ENCODE measurements at places on chromosomes 5 and 9. TPM values are rescaled to one million over a fixed set of nuclear protein-coding genes. Genes with fewer than 3 reads are reported as not detected.

The ALDH7A1 gene
- 76.3 TPM for total RNA-seq

The OR1Q1 gene
- total RNA-seq: not detected

The RASGEF1C gene
- 0.09 TPM for total RNA-seq

The IL4 gene
- not detected for total RNA-seq

The BARX1 gene
- total RNA-seq: 12.3 TPM

The KLF9 gene
- total RNA-seq: 3.0 TPM

The C7 gene
- not detected for total RNA-seq

The TICAM2 gene
- total RNA-seq: 0.72 TPM

The TRMO gene
- 11.7 TPM for total RNA-seq

The INIP gene
- 21.0 TPM for total RNA-seq

The CARD6 gene
- total RNA-seq: 3.2 TPM

The ADRB2 gene
- 0.67 TPM for total RNA-seq

The SLC4A9 gene
- total RNA-seq: 0.09 TPM

The SVEP1 gene
- 1.8 TPM for total RNA-seq

The INSYN2B gene
- 0.71 TPM for total RNA-seq

Data from A549 treated with GW870086 at 1 μM for 4 hours (cell line).